ENCODE measurements at places on chromosomes 3 and 15.
A peak's percentile ranks its signal among the peaks of the same experiment; 100 is the strongest.

GRCh38 chr3:61758839-61759238 is 197.5 kb downstream of the PTPRG start:
- DNase-seq, result no peak

- DNase-seq, result no peak
Measured at GRCh38 chr3:101685870-101686307, 629 bp downstream of the RPL24 start.

GRCh38 chr3:138303474-138303873 is 26.2 kb downstream of the NME9 start:
- DNase-seq, result no peak

DNA sequence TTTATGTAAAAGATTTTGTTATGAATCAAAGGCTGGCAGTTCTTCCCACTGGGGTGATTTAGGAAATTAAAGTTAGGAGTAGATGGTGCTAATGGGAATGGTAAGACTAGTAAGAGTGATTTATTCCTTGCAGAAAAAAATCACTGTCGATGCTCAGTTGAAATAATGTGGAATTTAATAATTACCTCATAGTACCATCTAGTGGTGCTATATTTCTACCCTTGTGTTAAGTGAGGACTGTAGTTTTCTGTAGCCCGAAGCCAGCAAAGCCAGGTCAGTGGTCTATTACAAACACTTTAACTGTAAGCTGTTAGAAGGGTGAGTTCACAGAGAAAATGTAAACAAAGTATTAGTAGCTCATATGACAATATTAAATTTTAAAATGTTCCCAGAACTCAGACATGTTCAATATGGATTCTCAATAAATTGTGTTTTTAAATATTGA is 39.5 kb upstream of the GOLGA8J start:
- peak; percentile 39 for DNase-seq

DNA sequence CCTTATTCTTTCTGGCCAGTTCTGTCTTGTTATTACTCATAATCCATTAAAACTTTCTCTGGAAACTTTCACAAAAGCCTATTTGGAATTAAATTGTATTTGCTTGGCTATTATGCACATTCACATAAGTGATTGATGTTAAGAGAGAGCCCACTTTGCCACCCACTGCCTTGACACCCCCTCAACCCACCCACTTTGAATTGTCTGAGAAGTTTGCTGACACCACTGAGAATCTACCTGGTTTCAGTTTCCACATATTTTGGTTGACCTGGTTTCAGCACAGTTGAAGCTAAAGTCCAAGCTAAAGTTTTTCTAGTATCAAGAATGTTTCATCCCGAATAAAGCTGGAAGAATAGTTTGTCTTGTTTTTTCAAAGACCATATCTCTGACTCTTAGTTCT is 70.9 kb downstream of the ARMC8 start:
- DNase-seq, result no peak

DNA sequence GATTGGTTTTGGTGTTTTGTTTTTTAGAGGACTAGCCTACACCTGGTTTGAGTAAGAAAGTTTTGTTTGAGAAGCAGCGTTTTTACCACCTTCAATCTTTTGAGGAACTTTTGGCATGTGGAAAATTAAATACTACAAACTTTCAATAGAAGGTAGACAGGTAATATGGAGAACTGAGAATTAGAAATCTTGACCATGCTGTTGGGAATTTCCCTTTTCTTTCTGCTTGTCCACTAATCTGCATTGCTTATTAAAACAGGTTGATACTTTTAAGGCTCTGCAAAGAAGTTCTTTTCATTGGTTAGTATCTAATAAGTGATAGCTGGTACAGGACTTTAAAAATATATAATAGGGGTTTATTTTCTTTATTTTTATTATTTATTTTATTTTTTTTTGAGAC is 31.9 kb downstream of the UBE2E1 start:
- no peak for DNase-seq

GRCh38 chr3:154955907-154956533 is 124.1 kb upstream of the MME start:
- peak; percentile 76 for DNase-seq

DNA sequence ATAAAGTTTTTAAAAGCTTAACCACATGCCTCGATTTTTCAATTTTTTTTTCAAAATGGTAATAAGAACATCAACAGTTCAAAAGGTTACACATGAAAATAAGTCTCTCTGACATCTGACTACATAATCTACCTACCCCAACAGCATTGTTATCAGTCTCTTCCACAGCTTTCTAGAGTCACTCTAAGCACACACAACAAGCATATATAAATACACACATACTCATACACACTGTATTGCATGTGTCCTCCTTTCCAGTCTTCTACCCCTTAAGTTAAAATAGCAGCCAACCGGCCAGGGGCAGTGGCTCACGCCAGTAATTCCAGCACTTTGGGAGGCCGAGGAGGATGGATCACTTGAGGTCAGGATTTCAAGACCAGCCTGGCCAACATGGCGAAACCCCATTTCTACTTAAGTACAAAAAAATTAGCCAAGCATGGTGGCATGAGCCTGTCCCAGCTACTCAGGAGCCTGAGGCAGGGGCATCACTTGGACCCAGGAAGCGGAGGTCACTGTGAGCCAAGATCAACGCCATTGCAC is 12.2 kb downstream of the TBL1XR1 start:
- no peak for DNase-seq

DNA sequence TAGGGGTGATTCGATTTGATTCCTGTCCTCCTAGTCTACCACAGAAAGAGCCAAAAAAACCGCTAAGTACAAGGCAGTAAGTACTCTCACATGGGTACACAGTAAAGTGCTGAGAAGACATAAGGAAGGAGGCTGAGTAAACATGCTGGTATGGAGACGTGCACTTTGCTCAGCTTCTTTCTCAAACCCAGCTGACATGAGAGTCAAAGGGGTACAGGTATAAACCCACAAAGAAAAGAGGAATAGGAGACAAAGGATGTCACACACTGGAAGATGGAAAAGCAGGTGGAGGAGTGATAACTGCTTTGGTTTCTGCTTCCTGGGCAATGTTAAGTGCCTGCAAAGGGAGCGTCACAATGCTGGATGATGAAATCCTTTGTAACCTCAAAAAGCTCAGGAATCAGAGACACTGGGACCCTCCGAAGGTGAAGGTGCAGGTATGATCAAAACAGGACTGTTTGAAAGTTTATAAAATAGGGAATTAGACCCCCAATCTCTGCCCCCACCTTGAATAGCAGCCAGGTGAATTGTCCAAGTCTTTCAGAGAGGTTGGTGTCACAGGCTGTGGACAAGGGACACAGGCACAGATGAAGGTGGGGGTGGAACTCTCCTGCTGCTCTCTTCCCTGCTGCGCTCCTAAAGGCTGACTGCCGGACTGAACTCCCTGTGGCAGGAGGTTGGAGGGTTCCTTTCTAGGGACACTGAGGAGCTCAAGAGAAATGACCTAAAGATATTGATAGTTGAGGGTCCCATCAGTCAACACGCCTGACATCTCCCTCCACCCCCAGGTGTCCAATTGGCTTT is 101.8 kb downstream of the RAB11A start:
- no peak for DNase-seq

DNA sequence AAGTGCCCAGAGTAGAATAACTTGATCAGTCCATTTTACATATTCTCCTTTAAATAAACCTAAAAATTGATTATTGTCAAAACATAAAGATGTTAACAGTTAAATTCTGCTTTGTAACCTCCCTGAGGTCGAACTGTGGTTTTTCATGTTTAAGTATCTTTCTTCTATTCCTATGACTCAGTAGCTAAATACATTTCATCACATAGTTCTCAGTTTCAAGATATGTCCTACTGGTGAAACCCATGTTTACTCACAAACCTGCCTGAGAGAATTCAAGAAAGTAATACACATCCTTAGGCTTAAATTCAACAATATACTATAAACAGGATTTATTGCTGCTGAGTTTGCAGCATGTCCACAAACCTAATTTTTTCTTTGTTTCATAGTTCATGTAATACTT is 692.9 kb downstream of the ZPLD1 start:
- no peak for DNase-seq

DNA sequence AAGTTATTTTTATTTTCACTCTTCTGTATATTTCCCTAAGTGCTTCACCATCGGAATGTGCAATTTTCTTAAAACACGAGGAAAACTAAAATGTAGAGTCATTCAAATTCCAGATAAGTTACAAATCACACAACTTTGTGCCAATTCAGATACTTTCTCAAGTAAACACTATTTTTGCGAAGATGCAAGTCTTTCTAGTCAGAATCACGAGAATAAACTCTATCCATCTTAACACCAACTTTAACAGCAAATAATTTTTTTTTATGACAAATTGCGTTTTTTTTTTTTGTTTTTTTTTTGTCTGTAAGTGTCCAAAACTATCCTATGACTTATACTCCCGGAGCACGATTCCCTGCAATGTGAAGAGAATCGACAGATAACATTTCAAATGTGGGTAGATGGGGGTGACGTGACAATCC is 1.3 kb downstream of the STAG1 start:
- no peak for DNase-seq

GRCh38 chr15:34259566-34259965 is 34.8 kb downstream of the EMC4 start:
- no peak for DNase-seq
